ENCODE measurements at places on chromosomes 12 and 14. TPM values are rescaled to one million over a fixed set of nuclear protein-coding genes. Genes with fewer than 3 reads are reported as not detected.
A peak's percentile ranks its signal among the peaks of the same experiment; 100 is the strongest.

The CD27 gene
- total RNA-seq: 0.64 TPM

The CLEC6A gene
- not detected for total RNA-seq

The RHOJ gene
- 2.4 TPM for total RNA-seq

- peak; percentile 18 for DNase-seq
These were observed 65.2 kb downstream of the TBC1D30 start for GRCh38 chr12:64889434-64890216.

- no peak for DNase-seq
These were observed 154.5 kb upstream of the FKBP4 start for GRCh38 chr12:2640281-2640680.

All from breast epithelium (tissue), 4 donors.